ENCODE measurements at places on chromosomes 5 and 9.

GRCh38 chr5:106865279-106865678, 805.5 kb downstream of the EFNA5 start:
- DNase-seq = no peak

DNA sequence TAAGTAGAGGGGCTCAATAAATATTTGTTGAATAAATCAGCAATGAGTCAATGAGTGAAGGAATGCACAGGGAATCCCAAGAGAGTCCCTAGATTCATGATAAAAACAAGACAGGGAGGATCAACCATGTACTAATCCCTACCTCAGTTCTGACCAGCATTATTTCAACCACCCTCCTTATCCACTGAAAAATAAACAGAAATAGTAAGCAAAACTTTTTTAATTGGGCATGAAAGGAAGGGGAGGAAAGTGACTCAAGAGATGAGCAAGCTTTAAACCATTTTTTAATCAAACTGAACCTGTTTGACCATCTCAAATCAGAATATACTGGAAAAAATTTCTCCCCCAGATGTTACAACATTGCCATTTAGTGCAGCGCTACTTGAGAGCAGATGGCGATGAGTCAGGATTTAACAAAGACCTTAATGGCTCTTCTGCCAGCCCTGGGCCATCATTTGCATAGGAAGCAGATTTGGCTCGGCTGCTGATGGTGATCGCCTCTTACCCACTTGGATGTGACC, 194.8 kb upstream of the SLC30A5 start:
- no peak for DNase-seq

- DNase-seq = no peak
These were observed 19.8 kb downstream of the CDO1 start for GRCh38 chr5:115796656-115797055.

DNA sequence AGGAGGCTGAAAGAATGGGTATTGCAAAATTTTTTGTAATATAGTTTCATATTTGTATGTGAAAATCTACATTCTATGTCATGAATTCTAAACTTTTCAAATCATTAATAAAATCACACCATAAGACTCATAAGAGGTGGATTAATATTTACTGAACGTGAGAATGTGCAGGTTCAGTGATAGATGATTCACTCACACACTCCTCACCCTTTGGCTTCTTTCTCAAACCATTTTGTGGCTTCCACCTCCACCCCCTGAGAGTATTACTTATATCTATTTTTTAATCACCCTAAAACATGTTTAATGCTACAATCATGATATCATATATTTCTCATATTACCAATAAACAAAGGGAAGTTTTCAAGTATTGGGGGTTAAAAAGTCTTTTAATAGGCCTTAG, 275.5 kb downstream of the MEF2C start:
- DNase-seq = no peak

DNA sequence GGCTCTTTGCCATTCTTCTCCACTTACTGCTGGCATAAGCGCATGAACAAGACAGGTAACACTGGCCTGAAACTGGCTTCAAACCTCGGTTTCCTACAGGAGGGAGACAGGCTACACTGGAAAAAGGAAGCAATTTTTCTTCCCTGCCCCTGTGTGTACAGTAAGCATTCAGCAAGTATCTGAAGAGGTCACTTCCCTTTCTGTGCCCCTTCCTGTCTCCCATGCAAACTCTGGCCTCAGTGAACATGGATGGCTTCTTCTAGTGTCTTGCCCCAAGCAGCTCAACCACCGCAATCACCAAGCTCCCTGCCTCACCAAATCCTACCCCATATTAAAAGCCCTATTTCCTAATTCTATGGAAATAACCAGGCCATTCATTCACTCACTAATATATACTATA, 42.4 kb downstream of the SERINC5 start:
- no peak for DNase-seq

DNA sequence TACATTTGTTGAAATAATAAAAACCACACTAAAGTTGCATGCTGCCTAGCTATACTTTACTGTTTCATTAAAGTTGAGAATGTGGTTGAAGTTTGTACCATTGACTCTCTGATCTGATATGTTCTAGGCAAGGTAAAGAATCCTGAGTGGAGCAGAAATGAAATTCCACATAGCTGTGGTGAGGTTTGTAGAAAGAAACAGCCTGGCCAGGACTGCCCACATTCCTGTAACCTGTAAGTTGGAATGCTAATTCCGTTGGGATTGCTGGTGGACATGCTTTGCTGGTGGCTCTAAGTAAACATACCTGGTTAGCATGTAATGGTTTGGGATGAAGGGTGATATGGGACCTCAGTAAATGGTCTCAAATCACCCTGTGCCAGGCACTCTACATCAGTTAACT, 16.8 kb downstream of the NFX1 start:
- DNase-seq = no peak

GRCh38 chr9:92064711-92065110, 50.5 kb downstream of the SPTLC1 start:
- no peak for DNase-seq

- DNase-seq = no peak
These were observed 36.2 kb downstream of the FBXL17 start for GRCh38 chr5:108345541-108346171.

GRCh38 chr5:54040018-54040417, 270.4 kb downstream of the ARL15 start:
- DNase-seq = no peak

DNA sequence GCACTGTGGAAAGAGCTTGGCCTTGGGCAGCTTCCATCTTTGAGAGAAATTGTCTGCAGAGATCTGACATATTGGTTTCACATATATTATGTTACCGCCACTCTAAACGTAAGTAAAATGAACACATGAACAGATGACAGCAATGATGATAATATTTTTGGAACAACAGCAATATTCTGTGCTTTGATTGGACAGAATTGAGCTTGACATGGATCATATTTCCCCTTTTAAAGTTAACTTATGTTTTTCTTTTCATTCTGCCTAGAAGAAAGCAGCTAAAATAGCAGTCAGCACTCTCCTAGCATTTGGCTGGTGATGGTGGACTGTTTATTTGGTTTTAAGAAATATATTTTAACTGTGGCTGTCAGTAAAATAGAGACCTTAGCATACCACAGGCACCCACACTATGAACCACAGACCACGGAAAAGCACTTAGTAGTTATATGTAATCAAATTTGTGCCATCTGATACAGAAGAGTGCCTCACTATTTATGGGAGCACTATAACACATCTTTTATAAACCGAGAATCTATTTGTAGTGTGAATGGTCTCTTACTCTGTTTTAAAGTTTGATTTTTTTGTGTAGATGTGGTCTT, 1.8 kb upstream of the CFAP95 start:
- DNase-seq = no peak

GRCh38 chr5:116605310-116606070, 30.9 kb upstream of the SEMA6A start:
- DNase-seq = no peak

DNA sequence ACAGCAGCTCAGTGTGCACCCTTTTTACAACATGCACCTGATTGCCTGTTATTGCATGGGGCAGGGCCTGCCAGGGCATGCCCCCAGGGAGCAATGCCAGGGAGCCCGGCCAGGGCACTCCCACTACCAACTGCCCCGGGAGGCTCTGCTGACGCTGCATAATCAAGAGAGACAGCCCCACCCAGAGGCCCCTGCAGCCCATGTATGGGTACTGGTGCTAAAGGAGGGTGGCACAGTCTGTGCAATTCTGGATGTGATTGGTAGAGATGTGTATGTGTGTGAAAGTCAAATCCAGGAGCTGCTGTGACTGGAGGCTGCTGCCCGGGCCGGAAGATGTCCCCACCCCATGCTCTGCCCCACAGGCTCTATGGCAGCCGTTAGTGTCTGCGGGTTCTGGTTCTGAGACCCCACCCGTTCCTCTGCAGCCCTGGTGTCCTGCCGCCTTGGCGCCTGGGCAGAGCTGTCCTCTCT, 3.9 kb upstream of the NEURL1B start:
- DNase-seq = no peak

GRCh38 chr9:131671133-131671520, 68.7 kb downstream of the RAPGEF1 start:
- DNase-seq = no peak

DNA sequence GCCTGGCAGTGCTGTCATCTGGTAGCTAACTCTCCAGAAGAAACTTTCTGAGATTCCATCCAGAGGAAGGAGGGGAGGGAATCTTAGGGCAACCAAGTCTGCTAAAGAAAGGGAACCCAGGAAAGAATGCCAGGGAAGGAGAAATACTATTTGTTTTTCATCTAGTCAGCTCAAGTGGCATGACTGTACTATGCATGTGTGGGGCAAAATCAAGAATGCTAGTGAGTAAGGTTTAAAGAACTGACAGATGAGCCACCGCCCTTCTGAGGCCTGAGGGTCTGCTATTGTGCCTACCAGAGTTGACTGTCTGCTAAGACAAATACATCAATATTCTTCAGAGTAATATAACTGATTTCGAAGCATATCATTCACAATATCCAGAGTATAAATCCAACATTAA, 204.2 kb downstream of the SLC12A2 start:
- no peak for DNase-seq

DNA sequence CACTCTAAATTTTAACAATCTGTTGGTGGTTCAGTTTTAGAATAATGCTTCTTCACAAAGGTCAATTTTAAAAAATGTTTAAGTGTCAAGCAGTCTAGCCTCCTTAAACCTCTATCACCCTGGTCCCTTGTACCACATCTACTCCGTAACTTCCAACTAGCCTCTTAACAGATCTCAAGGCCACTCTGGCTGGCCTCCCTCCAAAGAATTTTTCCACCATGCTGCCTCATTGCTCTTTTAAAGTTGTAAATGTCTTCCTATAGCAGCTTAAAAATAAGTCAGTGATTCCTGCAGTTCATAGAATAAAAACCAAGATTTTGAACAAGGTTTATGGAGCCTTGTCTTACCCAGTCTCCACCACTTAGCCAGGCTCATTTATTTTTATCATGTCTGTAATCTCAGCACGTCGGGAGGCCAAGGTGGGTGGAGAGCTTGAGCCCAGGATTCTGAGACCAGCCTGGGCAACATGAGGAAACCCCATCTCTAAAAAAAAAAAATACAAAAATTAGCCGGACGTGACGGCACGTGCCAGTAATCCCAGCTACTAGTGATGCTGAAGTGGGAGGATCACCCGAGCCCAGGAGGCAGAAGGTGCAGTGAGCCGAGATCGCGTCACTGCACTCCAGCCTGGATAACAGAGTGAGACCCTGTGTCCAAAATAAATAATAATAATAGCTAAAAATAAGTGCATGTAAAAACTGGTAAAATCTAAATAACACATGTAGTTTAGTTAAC, 924.9 kb upstream of the DMAC1 start:
- no peak for DNase-seq

- no peak for DNase-seq
These were observed 65.8 kb downstream of the MCCC2 start for GRCh38 chr5:71652803-71653543.

DNA sequence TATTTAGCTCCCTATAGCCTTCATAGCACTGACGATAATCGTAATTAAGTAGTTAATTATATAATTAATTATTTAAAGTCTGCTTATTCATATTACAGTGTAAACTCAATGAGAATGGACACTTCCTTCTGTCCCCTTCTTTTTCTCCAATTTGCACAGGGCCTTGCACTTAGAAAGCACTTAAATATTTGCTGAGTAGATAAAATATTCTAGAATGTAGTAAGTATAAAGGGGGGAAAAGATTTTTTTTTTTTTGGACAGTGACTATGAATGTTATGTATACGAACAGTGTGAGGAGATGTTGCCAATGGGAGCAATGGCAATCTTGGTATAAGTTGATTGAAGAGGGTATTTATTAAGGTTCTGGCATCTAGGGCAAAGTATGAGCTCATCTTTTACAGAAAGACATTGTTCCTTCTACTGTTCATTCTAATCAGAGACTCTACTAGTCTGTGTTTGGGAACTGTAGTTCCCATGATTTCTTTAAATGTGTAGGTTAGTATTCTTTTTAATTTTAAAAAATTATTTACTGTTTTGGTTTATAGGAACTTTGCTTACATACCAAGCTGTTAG, 49.4 kb downstream of the YTHDC2 start:
- no peak for DNase-seq

DNA sequence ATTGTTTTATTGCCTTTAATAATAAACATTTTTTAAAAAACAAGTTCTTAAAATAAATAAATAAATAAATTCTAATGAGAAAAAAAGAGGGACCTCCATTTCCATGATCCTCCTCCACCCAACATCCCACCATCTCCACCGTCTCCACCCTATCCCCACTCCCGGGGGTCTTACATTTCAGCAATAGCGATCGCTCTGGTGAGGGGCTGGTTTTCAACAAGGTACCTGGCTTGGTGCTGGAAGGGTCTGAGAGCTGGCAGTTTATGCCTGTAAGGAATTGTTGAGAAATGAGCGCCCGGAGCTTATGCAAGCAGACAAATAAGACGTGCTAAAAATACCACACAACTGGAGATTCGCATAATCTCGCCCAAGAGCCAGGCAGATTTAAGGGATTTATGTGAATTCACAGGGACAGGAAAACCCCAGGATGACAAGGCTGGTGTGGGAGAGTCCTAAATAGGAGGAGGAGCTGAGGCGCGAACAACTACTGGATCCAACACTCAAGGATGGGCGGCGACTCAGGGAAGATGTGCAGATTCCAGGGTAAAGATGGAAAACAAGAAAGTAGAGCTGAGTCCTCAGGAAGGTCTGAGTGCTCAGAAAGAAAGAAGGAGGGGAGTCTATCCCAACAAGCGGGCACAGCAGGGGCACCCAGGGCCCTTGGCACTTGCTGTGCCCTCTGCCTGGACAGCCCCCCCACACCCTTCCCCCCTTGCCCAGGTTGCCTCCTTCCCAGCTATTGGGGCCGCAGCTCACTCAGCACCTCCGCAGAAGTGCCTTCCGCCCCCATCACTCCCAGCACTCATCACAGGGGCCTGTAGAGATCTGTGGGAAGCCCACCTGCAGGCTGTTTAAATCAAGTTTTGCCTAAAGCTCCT, 27.0 kb downstream of the TRIM14 start:
- DNase-seq = no peak

DNA sequence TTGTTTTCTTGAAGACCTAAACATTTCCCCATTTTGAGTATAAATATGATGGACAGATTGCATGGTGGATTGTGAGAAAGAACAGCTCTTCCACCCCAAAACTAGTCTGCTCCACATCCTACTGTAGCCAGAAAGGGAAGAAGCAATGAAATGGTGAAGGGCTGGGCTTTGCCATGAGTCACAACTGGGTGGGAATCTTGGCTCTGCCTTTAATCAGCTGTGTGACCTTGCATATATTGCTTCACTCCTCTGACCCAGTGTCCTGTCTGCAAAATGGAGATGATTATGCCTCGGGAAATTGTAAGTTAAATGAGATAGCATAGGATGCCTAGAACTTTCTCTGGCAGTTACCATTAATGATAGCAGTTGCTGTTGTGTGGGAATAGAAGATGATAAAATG, 101.9 kb downstream of the PDE8B start:
- no peak for DNase-seq
